ENCODE measurements at places on chromosomes 2 and 18.
A peak's percentile ranks its signal among the peaks of the same experiment; 100 is the strongest.

GRCh38 chr2:237412646-237412987 lies 1.3 kb downstream of the COL6A3 start:
- H3K4me3 ChIP-seq = no peak overlapping the region
- no peaks in the 10 kb centered on the region for H3K27me3 ChIP-seq
- H3K27ac ChIP-seq = no peak overlapping the region
- H3K36me3 ChIP-seq = no peaks in the 10 kb centered on the region

DNA sequence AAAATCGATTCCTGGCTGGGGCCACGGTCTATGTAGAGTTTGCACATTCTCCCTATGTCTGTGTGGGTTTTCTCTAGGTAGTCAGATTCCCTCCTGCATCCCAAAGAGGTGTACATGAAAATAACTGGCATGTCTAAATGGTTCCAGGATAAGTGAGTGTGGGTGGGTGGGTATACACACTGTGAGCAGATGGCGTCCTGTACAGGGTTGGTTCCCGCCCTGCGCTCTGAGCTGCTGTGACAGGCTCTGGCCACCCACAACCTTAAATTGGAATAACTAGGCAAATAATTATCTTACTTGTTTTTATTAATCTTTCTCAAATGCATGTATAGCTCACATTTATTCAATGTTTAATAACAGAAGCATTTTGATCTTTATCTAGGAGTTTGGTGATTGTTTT lies 16.3 kb downstream of the THOC1 start:
- no peaks in the 10 kb centered on the region for H3K4me1 ChIP-seq
- no peak overlapping the region for H3K27ac ChIP-seq
- DNase-seq = no peak
- H3K4me3 ChIP-seq = no peak overlapping the region
- H3K36me3 ChIP-seq = peaks cover 26% of the 10 kb centered on the region

- H3K27me3 ChIP-seq = no peaks in the 10 kb centered on the region
- no peak overlapping the region for H3K4me3 ChIP-seq
- H3K36me3 ChIP-seq = no peaks in the 10 kb centered on the region
Measured at GRCh38 chr2:199527071-199527470, 69.3 kb upstream of the SATB2 start.

GRCh38 chr2:215140166-215140707 lies 1.8 kb upstream of the ABCA12 start:
- no peak overlapping the region for H3K4me3 ChIP-seq
- H3K4me1 ChIP-seq = no peaks in the 10 kb centered on the region
- no peaks in the 10 kb centered on the region for H3K27me3 ChIP-seq
- DNase-seq = no peak
- no peaks in the 10 kb centered on the region for H3K36me3 ChIP-seq

- H3K4me3 ChIP-seq = no peak overlapping the region
- H3K27me3 ChIP-seq = peaks cover 6% of the 10 kb centered on the region
- no peak overlapping the region for H3K27ac ChIP-seq
- peaks cover 12% of the 10 kb centered on the region for H3K4me1 ChIP-seq
Measured at GRCh38 chr2:105394951-105395611, 3.8 kb downstream of the FHL2 start.

DNA sequence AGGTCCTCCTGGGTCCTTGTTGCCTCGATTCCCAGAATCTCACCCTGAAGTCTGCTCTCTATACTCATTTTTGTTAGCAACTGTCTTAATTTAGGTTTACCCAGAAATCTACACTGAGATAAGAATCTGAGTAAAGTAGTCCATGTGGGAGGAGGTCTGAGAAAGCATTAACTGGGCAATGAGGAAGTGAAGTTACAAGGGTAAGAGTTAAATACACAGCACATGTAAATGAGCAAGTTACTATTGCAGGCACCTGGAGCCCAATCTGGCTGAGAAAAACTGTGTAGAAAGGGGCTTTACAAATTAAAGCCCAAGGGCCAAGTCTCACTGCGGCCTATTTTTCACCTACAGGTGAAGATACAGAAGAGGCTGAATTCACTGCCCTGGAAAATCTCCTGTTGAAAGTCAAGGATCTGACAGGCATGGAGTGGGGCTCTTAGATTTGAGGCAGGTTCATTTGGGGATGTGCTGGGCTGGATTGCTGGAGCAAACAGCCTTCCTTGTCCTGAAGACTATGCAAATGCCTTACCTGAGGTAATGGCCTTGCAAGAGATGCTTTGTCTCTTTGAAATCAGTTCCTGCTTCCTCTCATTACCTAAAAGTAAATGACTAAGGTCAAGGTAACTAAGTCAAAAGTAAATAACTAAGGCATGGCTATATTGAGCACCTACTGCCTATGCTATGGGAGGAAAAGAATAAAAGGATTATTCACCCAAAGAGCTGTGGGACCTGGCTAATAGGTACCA lies 84.4 kb upstream of the DYNAP start:
- DNase-seq = no peak
- no peaks in the 10 kb centered on the region for H3K36me3 ChIP-seq
- H3K4me3 ChIP-seq = no peak overlapping the region
- H3K4me1 ChIP-seq = no peaks in the 10 kb centered on the region
- H3K27me3 ChIP-seq = no peaks in the 10 kb centered on the region

GRCh38 chr2:86195808-86196387 lies 636 bp upstream of the IMMT start:
- H3K27me3 ChIP-seq = no peaks in the 10 kb centered on the region
- H3K36me3 ChIP-seq = no peaks in the 10 kb centered on the region
- DNase-seq = no peak

DNA sequence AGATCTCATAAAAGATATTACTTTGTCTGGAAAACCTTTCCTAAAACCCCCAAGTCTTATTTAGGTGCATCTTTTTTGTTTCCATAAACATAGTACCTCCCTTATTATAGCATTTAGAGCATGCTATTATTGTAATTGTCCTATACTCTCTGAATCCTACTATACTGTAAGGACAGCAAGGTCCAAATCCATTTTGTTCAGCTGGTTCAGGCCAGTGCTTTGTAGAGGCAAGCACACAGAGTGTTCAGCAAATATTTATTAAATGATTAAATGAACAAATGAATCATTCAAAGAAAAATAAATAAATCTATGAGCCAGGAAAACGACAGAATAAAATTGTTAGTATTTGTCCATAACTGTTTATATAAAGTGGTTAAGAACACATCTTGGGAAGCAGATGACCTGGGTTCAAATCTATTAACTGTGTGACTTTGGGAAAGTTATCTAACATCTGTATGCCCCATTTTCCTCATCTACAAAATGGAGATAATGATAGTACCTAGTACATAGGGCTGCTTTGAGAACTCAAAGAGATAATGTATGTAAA lies 86.0 kb downstream of the COL3A1 start:
- no peaks in the 10 kb centered on the region for H3K36me3 ChIP-seq
- no peaks in the 10 kb centered on the region for H3K4me1 ChIP-seq
- H3K4me3 ChIP-seq = no peak overlapping the region

DNA sequence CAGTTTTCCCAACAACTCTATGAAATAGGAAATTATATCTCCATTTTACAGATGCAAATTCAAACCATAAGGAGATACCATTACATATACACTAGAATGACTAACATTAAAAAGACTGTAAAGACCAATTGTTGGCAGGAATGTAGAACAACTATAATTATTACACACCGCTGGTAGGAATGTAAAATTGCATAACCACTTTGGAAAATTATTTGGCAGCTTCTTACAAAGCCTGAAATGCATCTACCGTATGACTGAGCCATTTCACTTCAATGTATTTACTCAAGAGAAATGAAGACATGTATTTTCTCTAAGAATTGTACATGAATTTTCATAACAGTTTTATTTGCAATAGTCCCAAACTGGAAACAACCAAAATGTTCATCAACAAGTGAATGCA lies 189.1 kb upstream of the BCL2L11 start:
- no peaks in the 10 kb centered on the region for H3K4me1 ChIP-seq
- H3K27me3 ChIP-seq = no peaks in the 10 kb centered on the region
- no peak for DNase-seq

- H3K27ac ChIP-seq = no peak overlapping the region
- H3K27me3 ChIP-seq = no peaks in the 10 kb centered on the region
- H3K36me3 ChIP-seq = peaks cover 8% of the 10 kb centered on the region
- no peak for DNase-seq
Measured at GRCh38 chr2:224910574-224910925, 131.7 kb downstream of the DOCK10 start.

GRCh38 chr2:31523871-31524492 lies 56.8 kb downstream of the SRD5A2 start:
- H3K4me3 ChIP-seq = no peak overlapping the region
- H3K4me1 ChIP-seq = no peaks in the 10 kb centered on the region
- peak; percentile 26 for DNase-seq
- no peaks in the 10 kb centered on the region for H3K36me3 ChIP-seq

- no peaks in the 10 kb centered on the region for H3K4me1 ChIP-seq
- H3K36me3 ChIP-seq = no peaks in the 10 kb centered on the region
- no peaks in the 10 kb centered on the region for H3K27me3 ChIP-seq
- H3K27ac ChIP-seq = no peak overlapping the region
- H3K4me3 ChIP-seq = no peak overlapping the region
Measured at GRCh38 chr2:2547451-2547850, 216.4 kb upstream of the MYT1L start.

DNA sequence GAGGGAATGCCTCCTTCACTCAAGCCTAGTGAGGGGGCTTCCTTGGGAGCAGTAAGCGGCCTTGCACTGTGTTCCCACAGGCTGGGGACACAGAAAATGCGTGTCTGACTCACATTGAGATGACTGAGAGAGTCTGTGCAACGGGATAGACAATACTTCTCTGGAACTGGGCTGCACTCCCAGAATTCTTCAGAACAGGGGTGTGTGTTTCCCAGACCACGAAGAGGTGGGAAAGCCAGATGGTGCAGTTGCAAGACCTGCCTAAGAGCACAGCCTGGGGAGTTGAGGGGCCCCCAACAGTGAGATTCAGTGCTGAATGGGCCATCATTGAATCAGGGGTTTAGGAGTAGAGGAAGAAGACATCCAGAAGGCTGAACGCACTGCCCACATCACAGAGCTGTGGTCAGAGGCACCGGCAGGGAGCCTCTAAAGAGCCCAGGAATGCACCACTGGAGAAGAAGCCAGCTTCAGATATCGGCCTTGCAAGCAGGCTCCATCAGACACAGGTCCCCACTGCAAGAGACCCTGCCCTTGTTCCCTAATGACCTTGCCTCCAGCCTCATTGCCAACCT lies 36.6 kb upstream of the MRPL19 start:
- H3K27me3 ChIP-seq = peaks cover 10% of the 10 kb centered on the region
- H3K36me3 ChIP-seq = no peaks in the 10 kb centered on the region
- no peak for DNase-seq
- no peak overlapping the region for H3K27ac ChIP-seq

- H3K36me3 ChIP-seq = no peaks in the 10 kb centered on the region
- H3K4me3 ChIP-seq = no peak overlapping the region
- no peaks in the 10 kb centered on the region for H3K27me3 ChIP-seq
- no peak overlapping the region for H3K27ac ChIP-seq
Measured at GRCh38 chr2:150081775-150082481, 405.5 kb downstream of the RND3 start.

GRCh38 chr2:69936906-69937305 lies 22.0 kb downstream of the MXD1 start:
- no peak overlapping the region for H3K27ac ChIP-seq
- H3K4me1 ChIP-seq = peaks cover 6% of the 10 kb centered on the region
- peaks cover 36% of the 10 kb centered on the region for H3K36me3 ChIP-seq
- no peaks in the 10 kb centered on the region for H3K27me3 ChIP-seq

DNA sequence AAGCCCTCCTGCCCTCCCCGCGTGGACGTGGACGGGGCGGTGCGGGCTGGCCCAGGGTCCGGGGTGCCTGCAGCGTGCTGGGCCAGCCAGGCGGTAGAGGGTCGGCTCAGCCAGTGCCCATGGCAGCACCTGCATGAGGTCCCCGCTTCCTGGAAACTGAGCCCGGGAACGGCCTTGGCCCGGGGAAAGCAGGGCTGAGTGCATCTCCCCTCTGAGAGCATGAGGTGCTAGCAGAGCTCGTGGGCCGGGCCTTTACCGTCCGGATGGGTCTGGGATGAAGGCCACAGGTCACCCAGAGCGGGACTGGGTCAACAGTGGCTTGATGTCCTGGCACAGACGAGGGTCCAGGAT lies 39.8 kb downstream of the TSHZ1 start:
- no peak overlapping the region for H3K27ac ChIP-seq
- no peak for DNase-seq
- H3K4me3 ChIP-seq = no peak overlapping the region
- peaks cover 58% of the 10 kb centered on the region for H3K4me1 ChIP-seq

DNA sequence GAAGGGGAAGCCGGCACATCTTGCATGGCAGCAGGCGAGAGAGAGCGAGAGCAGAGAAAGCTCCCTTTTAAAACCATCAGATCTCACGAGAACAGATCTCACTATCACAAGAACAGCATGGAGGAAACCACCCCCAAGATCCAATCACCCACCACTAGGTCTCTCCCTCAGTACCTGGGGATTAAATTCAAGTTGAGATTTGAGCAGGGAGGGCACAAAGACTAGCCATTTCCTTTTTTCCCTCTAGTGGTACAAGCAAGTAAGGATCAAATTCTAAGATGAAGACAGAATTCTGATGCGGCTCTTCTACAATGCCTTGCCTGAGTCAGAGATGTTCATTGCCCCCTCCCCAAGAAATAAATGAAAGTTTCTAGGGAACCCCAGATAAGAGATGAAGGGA lies 45.6 kb upstream of the ANKRD44 start:
- H3K27me3 ChIP-seq = no peaks in the 10 kb centered on the region
- H3K27ac ChIP-seq = no peak overlapping the region
- H3K4me1 ChIP-seq = peaks cover 9% of the 10 kb centered on the region
- H3K36me3 ChIP-seq = no peaks in the 10 kb centered on the region
- no peak for DNase-seq
- no peak overlapping the region for H3K4me3 ChIP-seq

DNA sequence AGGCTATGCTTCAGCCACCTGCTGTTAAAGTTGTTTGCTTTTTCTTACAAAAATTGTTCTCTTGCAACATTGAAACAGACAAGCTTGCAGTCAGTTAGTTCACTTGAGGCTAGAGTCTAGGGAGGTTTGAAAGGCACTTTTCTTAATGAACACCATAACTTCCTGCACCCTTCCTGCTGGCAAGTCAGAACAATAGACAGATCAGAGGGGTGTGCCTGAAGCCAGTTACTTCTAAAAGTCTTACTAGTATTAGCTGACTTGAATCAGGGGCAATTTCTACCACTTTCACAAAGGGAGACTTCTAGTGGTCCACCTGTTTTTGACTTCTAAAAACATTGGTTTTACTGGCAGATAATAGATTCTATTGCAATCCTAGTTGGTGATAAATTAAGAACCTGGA lies 367.4 kb upstream of the CDH20 start:
- no peak overlapping the region for H3K4me3 ChIP-seq
- no peak for DNase-seq
- no peaks in the 10 kb centered on the region for H3K4me1 ChIP-seq
- no peaks in the 10 kb centered on the region for H3K27me3 ChIP-seq
